Activated CD4-positive, alpha-beta T cell treated with anti-CD3 and anti-CD28 coated beads, Interleukin-2, amount 10 ng/mL, durations not matched to agents 7 days and 5 days (primary cell): ENCODE measurements at places on chromosomes 6 and 20.

DNA sequence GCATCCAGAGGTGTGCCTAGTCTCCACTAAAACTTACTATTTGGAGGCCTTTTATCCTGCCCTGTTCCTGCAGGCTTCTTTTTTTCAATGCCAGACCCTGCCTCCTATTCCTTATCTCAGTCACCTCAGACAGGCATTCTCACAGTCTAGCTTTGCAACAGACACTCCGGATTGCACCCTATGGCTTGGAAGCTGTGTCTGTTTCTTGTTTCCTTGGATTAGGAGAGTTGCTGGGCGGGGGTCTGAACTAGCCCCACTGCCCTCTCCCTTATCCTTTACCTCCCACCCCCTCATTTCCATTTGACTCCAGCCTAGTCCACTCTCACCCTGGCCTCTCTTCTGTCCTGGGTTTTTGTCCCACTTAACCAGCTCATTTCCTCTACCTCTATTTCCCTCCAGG, 228.1 kb upstream of the CITED2 start:
- DNase-seq, result no peak

DNA sequence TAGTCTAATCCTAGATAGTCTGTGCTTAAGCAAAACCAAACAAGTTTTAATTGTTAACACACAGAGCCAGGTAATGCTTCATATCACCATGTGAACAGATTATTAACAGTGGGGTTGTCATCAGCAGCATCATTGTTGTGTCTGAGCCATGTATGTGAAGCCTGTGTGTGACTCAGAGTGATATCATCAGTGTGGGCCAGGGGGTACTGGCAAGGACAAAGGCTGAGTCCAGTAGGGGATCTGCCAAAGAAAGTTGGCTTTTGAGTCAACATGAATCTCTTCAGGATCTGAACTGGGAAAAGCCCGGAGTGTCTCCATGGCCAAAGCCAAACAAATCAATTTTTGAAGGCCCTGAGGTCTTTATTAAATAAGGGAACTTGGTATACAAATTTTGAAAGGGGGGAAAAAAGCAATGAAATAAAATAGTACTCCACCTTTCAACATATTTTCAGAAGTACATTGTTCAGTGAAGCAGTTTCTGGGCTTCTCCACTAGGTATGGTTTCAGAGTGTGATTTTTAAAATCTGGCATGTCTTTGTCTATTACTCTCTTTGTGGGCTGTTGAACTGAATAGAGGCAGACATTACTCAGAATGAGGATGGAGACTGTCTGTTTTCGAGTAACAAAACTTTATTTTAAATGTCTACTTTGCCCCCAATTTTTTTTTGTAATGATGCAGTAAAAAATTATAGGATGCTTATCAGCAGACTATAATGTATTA, 444.2 kb upstream of the JAG1 start:
- no peak for DNase-seq

DNA sequence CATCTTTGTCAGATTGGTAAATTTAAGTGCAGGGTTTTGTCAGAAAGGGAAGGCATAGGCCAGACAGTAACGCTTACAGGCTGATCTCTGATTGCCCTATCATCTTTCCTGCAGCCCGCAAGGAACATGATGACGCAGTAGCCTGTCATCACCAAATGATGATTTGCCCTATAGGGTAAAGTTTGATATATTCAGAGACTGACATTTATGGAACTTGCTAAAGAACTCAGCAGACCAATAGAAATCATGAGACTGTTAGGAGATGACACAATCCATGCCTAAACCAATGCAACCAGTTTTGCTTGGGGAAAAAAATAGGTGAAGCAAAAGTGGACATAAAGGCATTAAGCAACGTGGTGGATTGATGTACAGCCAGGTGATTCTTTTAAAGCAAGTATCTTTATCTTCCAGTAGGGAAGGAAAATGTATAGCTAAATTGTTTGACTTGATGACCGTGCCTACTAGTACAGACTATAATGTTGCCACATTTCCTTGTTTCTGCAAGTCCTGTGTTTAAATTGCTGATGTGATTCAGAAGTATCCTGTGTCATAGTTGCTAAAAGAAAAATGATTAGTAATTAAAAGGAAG, 2.4 kb downstream of the NUS1 start:
- DNase-seq, result no peak

DNA sequence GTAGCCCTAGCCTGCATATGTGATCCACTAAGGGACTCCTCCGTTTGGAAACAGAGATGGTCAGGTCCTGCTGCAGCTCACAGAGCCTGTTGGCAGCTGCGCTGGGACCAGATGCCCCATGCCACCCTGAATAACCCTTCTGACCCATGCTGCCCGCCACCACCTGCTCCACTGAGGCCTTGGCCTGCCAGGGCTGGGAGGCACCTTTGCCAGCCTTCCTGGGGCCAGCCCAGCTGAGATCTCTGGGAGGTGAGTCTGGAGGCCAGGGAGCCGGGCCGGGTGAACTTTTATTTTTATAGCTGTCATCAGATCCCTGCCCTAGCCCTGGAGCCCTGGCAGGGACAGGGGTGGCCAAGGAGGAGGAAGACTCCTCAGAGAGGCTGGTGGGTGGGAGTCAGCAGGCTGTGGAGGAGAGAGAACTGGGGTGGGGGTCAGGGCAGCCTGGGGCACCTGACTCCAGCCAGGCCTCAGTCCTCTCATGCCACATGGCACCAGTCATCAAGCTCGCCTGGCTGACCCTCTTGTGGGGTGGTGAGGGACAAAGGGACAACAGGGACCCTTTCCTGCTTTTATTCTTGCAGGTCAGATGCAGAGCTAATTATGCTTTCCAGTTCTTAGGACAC, 10.0 kb downstream of the CEBPB start:
- DNase-seq, result no peak

DNA sequence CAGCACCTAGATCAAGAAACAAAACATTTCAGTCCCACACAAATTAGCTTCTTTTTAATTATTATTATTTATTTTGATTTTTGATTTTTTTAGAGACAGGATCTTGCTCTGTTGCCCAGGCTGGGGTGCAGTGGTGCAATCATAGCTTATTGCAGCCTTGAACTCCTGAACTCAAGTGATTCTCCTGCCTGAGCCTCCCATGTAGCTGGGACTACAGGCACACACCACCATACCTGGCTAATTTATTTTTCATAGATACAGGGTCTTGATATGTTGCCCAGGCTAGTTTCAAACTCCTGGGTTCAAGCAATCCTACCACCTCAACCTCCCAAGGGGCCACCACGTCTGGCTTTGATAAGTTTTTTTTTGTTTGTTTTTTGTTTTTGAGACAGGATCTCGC, 24.6 kb downstream of the SNAI1 start:
- no peak for DNase-seq

DNA sequence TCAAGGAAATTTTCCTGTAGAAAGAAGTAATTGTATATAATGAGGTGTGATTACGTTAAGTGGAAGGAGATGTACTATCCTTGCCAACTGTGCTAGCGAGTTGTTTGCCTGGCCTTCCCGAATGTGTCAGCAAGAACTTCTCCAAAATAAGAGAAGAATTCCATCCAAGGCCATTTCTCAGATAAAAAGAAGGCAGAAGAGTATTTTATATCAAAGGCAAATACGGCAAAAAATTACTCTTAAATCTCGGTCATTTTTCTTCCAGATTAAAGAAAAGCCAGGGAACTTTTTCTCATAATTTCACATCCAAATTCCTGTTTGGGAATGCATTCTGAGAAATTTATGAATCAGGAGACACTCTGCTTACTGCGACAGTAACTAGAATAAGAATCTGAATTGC, 290.6 kb downstream of the CBLN4 start:
- DNase-seq, result no peak

DNA sequence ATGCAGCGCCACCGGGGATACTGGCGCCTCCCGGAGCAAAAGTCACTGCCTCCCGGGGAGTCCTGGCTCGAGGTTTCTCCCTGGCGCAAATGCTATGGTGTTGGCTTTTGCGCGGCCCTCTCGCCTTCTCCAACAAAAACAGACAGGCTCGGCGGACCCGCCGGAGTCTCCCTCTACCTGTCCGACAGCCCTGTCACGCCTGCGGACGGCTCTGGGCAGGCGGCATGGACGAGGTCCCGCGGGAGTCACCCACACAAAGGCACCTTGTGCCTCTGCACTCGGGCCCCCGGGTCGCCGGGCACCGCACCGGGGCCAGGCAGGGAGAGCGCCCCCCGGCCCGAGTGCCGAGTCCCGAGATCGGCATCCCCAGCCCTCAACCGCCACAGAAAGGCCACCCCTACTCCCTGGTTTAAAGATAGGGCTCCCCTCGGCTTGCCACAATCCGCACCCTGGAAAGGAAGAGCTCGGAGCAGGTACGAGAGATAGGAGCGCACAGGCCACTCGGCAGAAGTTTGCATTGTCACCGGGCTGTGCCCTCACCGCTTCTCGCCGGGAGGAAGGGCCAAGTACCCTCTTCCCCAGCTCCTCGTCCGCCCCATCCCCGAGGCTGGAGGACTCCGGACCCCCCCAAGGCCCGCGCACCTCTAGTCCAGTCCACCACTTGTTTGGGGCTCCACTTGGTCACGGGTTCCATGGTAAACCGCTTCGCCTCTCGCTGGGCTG, 903 bp downstream of the CNKSR3 start:
- DNase-seq, result no peak
